CD4-positive, alpha-beta T cell treated with Interleukin-17A for 4 hours (primary cell): ENCODE measurements at places on chromosomes 4 and X.

DNA sequence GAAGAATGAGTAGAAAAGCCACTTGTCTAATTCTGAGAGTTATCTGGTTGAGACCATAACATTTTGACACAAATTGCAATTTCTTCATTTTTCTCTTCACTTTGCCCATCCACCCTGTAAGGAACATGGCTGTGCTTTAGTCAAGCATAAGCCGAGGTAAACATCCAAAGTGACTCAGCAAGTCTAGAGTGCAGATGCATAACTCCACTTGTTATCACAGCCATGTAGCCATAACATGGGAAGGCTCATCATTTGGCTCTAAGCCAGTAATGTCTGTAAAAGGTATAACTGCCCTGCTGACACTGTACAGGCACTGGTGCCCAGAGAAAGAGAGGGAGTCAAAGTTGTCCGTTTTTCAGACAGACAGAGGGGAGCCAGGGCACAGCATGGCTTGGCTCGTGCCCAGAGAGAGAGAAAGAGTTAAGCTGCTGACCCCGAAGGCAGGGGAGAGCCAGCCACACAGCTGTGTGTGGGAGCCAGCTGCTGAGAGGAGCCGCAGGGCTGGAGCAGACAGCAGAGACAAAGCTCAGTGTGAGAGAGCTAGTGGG is 76.9 kb upstream of the EXOC1L start:
- no peak for DNase-seq

DNA sequence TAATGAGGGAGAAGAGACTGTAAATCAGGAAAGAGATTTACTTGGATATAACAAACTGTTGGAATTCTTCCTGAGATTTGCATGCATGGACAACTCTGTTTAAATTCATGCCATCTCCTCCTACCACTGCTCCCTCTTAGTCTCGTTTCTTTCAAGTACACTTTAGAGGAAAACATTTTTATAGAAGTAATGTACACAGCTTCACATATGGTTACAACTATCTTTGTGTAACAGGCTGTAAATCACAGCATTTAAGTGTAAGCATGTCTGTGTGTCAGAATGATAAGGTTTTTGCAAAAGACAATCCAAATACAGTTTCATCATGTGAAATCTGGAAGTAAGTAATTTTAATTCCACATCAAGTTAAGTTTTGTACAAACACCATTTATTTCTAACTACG is 21.5 kb upstream of the ENPEP start:
- DNase-seq = no peak

DNA sequence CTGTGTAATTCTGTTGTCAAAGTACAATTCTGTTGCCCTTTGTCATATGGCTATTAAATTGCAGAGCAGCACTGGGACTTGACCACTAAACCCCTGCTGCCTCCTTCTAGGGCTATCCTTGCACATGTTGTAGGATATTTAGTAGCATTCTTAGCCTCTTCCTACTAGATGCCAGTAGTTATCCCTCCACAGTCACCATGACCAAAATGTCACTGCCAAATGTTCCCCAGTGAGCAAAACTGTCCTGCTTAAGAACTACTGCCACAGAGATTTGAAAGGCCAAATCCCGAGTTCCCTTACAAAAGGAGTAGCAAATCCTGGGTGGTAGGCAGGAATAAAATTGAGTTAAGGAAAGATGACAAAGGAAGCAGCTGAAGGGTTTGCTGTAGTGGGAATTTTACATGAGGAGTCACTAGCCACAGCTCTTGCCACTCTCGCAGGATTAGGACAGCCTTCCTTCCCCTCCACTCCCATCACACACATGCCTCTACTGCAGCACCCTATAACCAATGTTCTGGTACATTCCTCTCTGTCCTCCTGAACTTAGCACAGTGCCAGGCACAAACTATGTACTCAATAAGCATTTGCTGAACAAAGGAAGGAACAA is 8.4 kb downstream of the APBB2 start:
- no peak for DNase-seq

GRCh38 chrX:48001260-48001659 is 2.5 kb downstream of the ZNF182 start:
- DNase-seq = no peak

- DNase-seq = no peak
These were observed 1.5 kb downstream of the SETD7 start for GRCh38 chr4:139554642-139554892.

- DNase-seq = no peak
These were observed 186.2 kb upstream of the BCOR start for GRCh38 chrX:40283981-40284380.
